Activated B cell treated with CpG ODN at 0.5 μM for 24 hours (primary cell): ENCODE measurements at places on chromosomes 4 and X.

DNA sequence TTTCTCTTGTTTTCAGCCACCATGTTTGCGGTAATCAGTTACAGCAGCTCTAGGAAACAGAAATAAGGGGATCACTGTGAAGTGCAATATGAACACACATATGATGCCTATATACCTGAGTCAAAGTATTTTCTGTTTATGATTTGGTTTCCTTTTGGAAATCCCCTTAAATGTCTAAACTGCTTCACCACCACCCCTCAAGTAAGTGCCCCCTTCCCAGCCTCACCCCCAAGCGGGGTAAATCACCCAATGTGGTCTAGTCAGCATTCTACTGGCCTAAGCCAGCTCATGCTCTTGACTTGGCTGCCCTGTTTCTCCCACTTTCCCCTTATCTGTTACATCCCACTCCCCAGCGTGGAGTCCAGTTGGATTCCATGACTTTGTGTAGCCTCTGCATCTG is 176.5 kb downstream of the QDPR start:
- no peak for DNase-seq

DNA sequence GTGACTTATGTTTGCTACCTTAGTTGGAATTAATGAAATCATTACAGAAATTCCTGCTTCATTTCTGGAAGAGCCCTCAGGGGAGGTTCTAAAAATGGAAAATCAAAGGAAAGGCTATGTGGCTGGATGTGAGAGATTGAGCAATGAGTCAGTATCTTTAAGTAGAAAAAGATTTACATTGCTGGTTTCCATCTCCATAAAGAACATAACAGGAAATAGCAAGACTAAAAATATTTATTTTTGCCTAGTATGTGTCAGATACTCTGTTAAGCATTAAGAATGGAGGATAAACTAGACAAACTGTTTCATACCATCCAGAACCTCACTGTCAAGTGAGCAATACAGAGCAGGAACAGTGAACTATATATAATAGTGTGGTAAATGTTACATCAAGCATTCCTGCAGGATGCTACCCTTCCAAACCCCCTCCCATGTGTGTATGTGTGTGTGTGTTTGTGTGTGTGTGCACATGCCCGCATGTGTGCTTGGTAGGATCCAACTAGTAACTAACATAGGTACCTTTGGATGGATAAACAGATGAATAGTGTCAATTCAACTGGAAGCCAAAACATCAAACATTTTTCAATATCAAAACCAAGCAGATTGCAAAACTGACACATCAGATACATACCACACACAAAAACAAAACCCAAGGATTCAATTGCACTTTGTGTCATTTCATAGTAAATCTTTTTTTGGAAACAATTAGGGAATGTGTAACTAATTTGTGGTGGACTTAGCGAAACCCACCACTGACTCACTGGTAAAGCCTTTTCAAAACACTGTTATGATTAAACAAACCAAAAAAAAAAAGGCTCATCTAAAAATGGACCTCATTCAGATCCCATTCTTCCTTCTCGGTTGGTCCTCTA is 223.4 kb downstream of the SHROOM3 start:
- no peak for DNase-seq

DNA sequence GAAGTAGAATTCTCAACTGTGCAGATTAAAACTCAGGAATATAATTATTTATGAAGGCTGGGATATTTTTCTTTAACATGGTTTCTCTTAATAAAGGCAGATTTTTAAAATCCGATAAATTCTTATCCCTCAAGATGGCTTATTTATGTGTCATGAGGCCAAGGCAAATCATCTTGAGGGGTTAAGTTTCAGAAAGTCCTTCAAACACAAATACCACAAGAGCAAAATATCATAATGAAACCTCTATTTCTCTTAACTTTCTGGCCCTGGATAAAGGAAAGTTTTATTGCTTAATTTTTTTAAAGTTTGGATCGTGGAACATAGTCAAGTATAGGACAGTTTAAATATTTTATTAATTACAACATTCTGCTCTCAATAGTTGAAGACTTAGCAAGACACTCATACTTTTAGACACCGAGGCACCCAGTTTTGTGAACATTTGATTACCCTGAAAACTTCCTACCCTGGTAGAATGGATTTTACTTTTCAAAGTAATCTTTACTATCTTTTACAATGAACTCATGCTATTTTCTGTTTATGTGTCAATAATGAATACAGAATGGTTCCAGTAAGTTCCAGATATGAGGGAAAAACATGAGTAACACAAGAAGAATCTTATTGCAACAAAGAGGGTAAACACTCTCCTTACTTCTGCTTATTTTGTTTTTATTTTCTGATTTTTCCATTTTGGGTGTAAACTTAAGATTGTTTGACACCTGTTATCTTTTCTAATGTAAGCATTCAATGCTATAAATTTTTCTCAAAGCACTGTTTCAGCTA is 200.7 kb upstream of the IL15 start:
- DNase-seq: no peak

- DNase-seq: no peak
Measured at GRCh38 chrX:15915959-15916703, 61.5 kb upstream of the AP1S2 start.

DNA sequence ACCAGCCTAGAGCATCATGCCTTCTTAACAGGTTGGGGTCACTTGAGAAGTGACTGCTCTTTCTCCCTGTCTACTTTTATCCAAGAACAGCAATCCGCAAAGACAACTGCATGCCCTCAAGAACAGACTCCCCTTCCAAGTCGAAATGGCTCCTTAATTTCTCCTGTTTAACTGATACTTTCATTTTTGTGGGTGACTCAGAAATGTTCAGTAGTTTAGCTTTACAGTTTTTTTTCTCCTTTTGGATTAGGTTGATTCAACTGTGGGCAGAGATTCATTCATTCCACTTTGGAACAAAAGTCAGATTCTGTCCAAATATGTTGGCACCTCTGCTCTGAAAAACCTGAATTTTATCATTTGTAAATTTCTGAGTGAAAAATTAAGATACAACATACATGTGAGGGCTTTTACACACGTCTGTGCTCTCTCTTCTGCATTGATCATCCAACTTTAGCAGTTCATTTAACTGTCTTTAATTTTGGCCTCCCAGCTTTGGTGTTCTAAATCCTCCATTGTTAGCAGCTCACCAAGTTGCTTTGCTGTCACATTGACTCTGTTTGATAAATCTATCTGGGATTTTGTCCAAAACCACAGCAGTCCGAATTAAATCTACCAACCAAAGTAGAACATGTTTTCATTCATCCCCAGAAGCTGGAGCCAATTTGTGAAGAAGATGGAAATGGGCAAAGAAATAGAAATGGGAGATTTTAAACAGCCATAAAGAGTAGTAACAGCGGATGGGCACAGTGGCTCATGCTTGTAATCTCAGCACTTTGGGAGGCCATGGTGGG is 50.0 kb downstream of the HOPX start:
- DNase-seq: no peak

- DNase-seq: no peak
Measured at GRCh38 chr4:98092833-98093439, 50.3 kb downstream of the STPG2 start.

DNA sequence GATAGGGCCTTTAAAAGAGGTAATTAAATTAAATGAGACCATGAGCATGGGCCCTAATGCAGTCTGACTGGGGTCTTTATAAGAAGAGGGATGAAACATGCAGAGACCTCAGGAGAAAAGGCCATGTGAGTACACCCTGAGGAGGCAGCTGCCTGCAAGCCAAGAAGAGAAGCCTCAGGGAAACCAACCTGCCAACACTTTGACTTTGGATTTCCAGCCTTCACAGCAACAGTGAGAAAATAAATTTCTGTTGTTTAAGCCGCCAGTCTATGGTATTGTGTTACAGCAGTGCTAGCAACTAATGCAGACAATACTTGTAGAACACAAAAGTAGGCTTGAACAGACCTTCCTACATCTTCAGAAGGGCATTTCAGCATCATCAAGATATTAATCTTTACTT is 52.3 kb downstream of the SMAD1 start:
- no peak for DNase-seq

DNA sequence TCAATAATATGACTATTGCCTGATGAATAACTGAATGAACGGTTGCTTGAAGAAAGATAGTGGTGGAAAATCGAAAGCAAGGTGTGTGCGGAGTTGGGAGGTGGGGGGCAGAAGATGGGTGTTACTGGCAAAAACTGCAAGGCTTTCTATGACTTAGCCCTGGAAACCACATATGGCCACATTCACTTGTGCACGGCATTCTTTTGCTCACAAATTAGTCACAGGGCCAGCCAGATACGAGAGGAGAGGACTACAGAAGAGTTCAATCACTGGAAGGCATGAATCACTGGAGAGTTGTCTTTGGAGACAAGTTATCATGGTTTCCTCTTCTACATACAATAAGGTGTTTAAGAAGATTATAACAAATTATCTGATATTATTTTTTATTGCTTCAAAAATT is 626.5 kb upstream of the CPEB2 start:
- DNase-seq: no peak

DNA sequence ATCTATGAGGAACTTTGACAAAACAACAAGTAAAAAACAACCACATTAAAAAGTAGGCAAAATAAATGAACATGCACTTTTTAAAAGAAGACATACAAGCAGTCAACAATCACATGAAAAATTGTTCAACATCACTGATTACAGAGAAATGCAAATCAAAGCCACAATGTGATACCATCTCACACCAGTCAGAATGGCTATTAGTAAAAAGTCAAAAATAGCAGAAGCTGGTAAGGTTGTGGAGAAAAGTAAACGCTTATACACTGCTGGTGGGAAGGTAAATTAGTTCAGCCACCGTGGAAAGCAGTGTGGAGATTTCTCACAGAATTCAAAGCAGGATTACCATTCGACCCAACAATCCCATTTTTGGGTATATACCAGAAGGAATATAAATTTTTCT is 17.0 kb upstream of the LNX1 start:
- no peak for DNase-seq

DNA sequence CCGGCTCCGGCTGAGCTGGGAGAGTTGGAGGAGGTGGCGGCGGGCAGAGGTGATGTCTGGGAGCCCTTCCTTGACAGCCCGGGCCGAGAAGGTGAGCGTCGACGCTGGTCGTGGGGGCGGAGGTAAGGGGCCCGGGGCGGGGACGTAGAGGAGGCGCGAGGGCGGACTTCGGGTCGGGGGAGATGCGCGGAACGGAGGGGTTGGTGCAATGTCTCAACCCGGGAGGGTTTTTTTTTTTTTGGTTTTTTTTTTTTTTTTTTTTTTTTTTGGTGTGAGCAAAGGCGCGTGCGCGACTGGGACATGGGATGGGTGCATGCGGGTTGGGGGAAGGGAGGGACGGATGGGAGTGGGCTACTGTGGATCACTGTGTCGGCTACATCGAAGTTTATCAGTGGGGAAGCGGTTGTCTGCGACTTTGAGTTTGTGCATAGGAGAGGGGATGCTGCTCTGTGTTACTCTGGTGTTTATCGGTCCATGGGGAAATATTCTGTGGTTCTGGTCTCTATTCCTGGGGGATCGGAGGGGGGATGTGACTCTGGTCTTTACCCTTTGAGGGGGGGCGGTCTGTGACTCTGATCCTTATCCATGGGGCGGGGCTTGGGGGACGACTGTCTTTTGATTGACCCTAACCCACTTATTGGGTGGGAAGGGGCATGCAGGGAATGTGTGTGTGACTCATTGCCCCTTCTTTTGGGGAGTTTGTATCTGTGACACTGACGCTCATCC is 537 bp downstream of the RBM10 start:
- no peak for DNase-seq

GRCh38 chr4:107993969-107994368 is 4.3 kb downstream of the HADH start:
- DNase-seq: no peak

GRCh38 chrX:2242980-2243379 is 257.8 kb downstream of the DHRSX start:
- no peak for DNase-seq

DNA sequence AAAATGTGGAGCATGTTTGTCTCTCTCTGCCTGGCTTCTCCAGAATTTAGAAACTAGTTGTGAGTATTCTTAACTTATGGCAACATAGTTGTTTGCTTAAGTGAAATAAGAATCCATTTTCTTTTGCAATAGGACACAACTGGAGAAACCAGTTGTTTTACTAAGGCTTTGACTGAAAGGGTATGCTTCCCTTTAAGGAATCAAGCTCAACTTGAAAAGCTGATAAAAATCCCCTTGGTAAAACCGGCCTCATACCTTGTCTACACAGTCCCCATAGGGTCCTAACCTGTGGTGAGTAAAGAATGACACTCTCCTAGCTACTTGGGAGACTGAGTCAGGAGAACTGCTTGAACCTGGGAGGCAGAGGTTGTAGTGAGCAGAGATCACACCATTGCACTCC is 139.8 kb downstream of the NR3C2 start:
- no peak for DNase-seq

DNA sequence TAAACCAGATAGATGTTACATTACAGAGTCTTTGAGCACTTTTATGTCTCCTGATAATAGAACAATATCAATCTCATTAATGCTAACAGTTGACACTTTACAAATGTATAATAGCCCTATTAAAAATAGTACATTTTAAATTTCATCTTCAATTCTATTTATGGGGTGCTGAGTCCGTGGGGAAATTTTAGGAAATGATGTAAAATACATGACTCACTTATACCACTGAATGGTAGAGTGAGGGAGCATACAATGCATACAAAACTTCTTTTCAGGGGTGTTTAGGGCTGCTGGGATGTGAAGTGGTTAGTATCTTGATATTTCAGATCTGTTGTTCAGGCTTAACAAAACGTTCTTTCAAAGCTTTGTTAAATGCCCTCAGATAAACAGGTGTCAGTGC is 696.2 kb downstream of the TRAM1L1 start:
- DNase-seq: no peak
